Amniotic stem cell (primary cell): ENCODE measurements at places on chromosomes 12 and 14.

DNA sequence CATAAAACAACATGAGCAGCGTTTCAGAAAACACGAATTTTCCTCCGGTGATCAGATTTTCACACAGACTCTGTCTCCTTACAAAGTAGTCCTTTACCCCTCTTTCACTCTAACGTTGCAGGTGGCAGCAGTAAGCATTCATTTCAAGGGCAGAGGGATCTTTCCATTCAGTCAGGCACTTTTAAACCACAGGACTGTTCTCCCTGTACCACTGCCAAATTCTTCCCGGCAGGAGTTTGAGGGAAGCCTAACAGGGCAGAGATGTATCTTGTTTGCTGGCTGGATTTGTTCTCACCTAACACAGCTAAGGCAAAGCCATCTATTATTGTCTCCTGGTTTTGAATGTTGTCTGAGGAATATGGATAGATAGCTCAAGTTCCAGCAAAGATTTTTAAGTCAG, 1187.3 kb upstream of the SEL1L start:
- no peak for DNase-seq

DNA sequence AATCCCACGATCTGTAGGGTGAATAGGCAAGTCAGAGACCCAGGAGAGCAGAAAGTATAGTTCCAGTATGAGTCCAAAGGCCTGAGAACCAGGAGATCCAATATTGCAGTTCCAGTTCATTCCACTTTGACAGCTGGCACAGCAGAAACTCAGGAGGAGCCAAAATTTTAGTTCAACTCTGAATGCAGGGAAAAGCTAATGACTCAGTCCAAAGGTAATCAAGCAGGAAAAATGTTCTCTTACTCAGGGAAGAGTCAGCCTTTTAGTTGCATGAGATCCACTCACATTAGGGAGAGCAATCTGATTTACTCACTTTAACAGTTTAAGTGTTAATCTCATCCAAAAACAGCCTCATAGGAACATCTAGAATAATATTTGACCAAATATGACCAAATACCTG, 130.2 kb upstream of the LRFN5 start:
- no peak for DNase-seq

DNA sequence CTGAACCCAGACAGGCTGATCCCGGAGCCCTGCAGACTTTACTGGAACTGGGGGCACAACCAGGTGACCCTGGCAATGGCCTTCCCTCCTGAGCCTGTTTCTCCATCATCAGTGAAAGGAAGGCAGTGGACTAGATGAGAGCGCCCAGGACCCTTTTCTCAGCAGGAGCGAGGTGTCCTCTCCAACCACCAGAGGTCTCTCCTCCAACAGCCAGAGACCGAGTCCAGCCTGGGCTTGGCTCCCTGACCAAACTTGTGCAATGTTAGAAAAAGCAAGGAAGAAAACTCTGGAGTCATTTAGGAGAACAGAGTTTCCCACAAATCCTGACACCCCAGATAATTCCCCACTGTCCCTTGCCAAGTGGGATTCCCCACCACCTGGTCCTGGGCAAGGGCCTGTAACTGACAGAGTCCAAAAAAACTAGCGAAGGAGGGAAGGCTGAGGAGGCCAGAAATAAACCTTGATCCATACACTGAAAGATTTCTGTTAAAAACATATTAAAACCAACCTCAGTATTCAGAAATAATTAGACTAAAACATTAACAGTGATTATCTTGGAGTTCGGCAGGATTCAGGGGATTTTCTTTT, 9.0 kb downstream of the RPS6KL1 start:
- DNase-seq = peak; percentile 39

DNA sequence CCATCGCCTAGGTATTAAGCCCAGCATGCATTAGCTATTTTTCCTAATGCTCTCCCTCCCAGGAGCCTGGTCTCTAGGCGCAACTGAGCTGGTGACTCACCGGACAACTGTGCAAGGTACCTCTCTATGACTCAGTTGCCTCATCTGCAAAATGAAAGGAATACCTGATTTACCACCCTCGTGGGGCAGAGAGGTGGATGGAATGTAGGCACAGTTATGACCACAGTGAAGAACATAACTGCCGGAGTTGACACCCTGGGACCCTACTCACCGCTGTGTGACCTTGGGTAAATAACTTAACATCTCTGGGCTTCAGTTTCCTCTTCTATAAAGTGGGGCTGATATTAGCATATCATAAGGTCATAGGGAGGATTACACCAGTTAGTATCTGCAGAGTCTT, 22.6 kb downstream of the BCL11B start:
- DNase-seq = no peak

DNA sequence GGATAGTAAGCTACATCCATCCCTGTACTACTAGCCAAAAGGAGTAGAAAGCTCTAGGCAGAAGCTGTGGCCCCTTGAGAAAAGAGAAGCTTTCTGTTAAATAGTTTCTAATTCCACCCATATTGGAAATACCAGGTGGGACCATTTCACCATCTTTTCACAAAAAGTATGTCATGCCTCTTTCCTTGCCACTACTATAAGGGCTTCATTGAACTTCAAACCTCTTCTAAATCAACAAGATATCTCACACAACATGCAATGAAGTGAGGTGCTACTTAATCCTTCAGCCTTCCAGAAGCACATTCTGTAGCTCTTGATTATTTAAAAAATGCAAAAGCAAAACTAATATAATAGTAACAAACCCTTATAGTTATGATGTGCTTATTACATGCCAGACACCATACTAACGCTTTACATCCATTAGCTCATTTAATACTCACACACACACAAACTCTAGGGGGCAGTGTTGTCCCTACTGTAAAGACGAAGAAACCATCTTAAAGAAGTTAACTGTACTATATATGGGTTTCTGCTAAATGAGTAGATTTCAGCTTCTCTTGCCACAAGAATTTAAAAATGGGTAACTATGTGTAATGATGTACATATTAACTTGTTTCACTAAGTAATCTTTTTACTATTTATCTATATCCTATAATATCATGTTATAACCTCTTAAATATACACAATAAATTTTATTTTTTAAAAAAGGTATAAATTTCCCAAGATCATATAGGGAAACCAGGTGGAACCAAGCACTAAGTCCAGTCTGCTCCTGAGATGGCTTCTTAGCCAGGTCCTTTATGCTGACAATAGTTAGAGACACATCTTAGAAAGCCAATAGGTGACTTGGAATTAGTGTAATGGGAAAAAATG, 124.4 kb downstream of the RPS29 start:
- peak; percentile 76 for DNase-seq

DNA sequence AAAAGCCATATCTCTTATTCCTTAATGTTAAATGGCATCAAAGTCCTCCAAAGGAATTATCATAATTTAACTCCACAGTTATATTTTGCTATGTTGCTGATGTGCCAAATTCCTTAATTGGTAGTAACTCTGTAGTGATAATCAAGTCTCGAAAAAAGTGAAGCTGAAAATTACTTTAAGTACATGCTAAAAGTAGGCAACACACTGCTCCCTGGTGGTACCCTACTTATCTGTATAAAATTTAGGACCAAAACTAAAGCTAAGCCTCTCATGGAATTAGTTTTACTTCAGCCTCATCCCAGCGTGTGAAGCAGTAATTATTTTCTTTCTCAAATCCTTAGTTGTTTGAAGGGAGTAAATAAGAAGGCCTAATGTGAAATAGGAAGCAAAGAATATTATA, 132.8 kb downstream of the TTLL5 start:
- DNase-seq = no peak

DNA sequence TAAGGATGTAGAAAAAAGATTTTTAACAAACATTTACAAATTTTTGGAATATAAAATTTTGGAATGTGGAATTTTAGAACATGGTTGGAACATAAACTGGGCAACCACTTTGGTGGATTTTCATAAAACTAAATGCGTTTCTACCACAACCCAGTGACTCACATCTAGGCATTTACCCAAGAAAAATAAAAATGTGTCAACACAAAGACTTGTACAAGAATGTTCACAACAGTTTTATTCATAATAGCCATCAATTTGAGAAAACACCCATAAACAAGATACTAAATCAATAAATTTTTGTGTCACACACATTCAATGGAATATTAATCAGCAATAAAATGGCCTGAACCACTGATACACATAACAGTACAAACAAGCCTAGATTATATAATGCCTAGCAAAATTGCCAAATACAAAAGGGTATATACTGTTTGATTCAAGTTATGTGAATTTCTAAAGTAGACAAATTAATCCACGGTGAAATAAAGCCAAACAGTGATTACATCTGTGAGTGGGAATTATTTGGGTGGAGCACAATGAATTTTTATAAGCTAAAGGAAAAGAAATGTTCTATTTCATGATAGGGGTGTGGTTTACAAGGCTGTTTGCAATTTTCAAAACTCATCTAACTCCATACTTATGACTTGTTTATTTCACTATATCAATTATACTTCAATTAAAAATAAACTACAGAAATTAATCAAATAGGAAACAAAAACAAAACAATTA, 415.2 kb upstream of the OR4E1 start:
- DNase-seq = no peak

DNA sequence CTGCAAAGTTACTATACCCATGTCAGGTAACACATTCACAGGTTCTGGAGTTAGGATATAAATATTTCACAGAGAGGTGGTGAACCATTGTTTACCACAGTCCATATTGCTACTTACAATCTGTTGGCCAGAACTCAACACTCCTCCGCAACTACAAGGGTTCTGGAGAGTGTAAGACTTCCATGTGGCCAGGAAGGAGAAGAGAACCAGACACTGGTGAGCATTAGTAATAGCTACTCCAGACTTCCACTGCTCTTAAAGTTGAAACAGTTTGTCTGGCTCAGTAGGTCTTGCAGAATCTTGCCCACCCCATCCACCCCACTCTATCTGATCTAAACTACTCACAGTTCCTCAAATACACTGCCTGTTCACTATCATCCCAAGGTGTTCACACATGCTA, 369.6 kb downstream of the DUSP6 start:
- no peak for DNase-seq

DNA sequence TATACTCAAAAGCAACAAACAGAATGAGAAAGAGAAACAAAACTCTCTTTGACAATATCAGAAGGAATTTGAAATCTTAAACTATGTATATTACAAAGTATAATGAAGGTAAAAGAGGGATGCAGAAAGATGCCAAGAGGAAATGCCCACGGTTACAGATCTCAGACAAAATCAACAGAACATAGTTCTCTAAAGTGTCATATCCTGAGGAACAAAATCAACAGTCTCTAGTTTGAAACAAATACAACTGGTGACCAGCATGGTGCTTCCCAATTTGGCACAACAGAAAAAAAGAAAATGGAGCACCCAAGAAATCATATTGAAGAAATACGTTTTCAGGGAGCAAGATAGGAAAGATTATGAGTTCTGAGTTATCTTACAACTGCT, 116.5 kb downstream of the METTL25 start:
- no peak for DNase-seq

- no peak for DNase-seq
Measured at GRCh38 chr14:64698903-64699302, 5.3 kb upstream of the PLEKHG3 start.

GRCh38 chr12:25853316-25854095, 105.0 kb upstream of the RASSF8 start:
- DNase-seq = no peak

DNA sequence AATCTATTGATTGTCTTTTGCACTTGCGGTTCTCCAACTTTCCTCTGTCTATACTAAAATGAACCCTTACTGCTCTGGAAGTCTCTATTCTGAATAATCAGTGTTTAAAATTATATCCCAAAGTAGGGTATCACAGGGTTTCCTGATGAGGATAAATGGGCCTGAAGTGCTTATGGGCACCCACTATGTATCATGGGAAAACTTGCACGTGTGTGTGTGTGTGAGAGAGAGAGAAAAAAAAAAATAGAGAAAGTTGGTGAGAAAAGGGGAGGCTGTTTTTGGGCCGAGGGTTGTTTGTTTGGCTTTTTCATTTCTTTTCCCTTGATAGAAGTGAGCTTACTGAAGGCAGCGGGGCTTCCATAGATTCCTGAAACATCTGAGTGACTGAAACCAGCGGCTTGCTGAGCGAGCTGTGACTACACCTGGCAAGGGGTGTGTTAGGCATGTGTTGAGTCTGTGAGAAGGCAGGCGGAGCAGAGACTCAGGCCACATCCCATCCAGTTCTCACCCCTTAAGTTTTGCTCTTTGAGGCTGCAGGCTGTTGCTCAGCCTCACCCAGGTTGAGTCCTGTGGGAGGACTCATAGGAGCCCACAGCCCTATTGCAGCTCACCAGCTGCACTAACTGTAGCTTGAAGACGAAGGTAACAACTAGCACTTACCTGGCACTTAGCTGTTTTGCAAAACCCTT, 17.2 kb downstream of the PPFIBP1 start:
- DNase-seq = no peak

DNA sequence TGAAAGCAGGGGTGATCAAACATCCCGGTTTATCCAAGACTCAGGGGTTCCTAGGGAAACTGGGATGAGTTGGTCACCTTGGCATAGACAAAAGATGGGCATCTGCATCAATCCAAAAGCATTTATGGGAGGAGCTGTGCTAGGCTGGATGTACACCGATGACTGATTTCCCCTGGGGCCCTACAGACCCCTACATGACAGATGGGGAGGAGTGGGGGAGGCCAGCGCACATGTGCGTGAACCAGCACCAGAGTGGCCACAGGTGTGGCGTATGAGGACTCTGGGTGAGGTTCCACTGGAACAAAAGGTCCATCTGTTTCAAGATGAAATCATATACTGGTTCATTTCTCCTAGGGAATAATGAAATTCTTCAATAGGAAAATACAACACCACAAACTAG, 210.4 kb downstream of the ITPR2 start:
- no peak for DNase-seq

DNA sequence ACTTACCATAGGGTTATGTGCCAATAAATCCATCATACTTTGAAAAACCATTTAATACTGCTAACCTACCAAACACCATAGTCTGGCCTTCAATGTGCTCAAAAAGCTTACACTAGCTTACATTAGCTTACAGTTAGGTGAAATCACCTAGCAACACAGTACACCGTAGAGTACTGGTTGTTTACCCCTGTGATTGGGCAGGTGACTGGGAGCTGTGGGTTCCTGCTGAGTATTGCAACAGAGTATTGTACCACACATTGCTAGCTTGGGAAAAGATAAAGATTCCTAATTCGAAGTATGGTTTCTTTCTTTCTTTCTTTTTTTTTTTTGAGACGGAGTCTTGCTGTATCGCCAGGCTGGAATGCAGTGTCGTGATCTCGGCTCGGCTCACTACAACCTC, 5.6 kb downstream of the ATP5MC2 start:
- no peak for DNase-seq

DNA sequence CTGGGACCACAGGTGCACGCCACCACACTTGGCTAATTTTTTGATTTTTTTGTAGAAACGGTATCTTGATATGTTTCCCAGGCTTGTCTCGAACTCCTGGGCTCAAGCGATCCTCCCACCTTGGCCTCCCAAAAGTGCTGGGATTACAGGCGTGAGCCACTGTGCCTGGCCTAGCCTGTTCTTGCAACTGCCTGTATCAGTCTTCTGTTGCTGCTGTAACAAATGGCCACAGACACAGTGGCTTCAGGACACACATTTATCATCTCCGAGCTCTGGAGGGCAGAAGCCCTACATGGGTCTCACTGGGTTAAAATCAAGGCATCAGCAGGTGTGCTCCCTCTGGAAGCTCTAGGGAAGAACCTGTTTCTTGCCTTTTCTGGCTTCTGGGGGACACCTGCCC, 79.9 kb upstream of the NCOR2 start:
- no peak for DNase-seq

- no peak for DNase-seq
Measured at GRCh38 chr12:78035901-78036606, 205.4 kb downstream of the NAV3 start.

GRCh38 chr12:5257763-5258495, 174.0 kb upstream of the NTF3 start:
- DNase-seq = no peak
